COLO829 (cell line): ENCODE measurements at places on chromosomes 11 and 22.

DNA sequence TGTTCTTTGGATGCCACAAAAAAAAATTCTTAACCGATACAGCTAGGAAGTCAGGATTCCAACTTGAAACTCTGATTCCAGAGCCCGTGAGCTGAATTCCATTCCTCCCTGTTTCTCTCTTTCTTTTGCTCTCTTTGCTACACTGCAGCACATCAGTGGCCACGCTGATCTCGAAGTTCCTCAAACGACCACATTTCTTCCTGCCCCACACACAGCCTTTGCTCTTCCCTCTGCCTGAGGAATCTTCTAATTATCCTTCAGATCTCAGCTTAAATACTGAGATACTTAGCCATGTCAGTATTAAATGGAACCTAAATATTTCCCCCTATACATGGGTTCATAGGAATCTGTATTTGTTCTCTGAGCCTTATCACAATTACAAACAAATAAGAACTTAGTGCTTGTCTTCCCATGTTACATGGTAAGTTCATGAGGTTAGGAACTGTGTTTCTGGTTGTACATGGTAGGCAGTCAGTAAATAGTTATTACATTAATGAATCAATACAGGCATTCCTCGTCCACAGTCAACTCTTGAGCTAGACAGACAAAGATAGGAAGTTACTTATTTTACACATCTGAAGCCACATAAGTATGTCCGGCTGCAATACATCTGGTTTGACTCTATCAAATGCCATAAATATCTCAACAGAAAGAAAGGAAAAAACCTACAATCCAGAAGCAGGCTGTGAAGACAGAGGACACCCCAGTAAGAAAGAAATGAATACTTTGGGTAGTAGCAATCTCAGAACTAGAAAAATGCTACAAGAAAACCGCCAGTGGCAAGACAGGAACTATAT, 86.6 kb downstream of the MAML2 start:
- DNase-seq: no peak

GRCh38 chr11:40241524-40242051, 1217.9 kb downstream of the LRRC4C start:
- DNase-seq: no peak

- no peak for DNase-seq
These were observed 36.0 kb upstream of the TFIP11 start for GRCh38 chr22:26548303-26548702.

- no peak for DNase-seq
These were observed 66.5 kb downstream of the SLC35F2 start for GRCh38 chr11:107792049-107792443.

GRCh38 chr11:125272092-125272491, 107.5 kb downstream of the PKNOX2 start:
- DNase-seq: no peak
